ENCODE measurements at places on chromosomes 6 and 20.

DNA sequence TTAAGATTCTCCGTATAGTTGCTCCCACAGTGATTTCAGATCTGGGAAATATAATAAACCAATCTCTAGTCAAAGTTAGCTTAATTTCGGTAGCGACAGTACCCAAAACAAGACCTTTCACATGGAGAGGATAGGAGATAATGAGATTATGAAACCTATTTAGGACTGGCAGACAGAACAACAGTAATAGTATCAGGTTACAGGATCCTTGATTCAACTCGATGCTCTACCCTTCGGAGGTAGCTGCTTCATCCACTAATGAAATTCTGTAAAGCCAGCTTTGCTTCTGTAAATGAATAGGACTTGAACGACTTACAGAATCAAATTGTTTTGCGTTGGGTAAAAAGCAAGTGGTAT lies 534 bp upstream of the AKIRIN2 start:
- DNase-seq, result no peak

DNA sequence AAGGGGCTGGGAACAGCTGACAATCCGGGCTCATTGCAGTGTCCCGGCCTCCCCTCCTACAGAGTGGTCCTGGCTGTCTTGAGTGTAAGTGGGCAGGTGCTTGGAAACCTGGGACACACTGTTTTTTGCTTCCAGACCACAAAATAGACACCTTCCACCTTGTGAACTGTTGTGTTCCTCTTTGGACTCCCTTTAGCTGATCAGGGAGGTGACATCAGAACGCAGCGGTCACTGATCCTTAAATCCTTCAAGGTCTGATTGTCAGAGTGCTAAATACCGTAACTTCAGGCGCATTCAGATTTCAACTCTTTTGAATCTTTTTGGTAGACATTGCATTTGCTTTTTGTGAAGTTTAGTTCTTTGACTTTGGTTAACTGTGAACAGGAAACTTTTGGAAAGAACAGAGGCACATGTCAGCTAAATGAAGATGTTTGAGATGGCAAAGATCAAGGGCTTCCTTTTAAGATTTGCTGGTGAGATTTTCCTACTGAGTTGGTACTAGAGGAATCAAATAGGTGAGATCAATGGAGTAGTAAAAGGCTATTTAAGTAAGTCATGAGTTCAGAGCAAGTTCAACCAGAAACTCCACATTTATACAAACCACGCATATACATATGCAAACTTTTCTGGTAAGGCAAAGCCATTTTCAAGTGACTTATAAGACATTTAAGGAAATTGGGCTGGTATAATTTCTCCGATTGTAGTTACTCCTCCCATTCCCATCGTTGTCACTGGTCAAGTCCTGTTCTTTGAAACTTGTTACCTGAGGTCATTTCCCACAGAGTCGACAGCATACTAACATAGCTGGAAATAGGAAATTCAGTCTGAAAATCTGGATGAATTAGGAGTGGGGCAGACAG lies 6.3 kb downstream of the PPP1R3G start:
- DNase-seq, result no peak

DNA sequence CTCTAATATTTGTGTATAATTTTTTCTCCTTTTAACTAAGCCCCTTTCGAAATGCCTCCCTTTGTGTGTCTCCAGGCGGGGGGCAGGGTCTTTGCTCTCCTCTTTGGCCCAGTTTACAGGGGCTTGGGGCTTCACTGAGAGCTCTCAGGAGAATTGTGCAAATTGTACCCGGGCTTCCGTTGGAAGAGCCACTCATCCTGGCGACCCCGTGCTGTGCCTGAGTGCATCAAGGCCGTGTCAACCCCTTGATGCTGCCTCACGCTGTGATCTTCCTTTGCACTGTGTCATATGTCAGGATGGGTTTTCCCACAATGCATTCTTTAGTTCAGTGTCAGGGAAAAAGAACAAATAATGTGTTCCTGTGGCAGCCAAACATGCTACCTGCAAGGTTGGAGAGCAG lies 118.0 kb upstream of the POU3F2 start:
- DNase-seq, result no peak

DNA sequence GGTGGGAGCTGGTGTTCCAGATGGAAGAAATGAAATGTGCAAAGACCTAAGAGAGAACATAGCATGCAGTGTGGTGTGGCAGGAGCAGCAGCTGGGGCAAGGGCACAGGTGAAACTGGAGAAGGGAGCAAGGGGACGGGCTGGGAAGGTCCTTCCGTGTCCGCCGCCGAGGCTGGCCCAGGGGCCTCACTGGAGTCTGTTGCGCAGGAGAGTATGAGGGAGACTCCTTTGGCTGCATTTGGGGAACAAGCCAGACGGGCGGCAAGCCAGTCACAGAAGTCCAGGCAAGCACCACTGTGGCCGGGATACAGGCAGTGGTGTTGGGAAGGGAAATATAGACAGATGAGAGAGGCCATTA lies 77.7 kb downstream of the GJA10 start:
- no peak for DNase-seq

- DNase-seq, result no peak
Observed at GRCh38 chr20:57137676-57138075, 128.8 kb downstream of the BMP7 start.

DNA sequence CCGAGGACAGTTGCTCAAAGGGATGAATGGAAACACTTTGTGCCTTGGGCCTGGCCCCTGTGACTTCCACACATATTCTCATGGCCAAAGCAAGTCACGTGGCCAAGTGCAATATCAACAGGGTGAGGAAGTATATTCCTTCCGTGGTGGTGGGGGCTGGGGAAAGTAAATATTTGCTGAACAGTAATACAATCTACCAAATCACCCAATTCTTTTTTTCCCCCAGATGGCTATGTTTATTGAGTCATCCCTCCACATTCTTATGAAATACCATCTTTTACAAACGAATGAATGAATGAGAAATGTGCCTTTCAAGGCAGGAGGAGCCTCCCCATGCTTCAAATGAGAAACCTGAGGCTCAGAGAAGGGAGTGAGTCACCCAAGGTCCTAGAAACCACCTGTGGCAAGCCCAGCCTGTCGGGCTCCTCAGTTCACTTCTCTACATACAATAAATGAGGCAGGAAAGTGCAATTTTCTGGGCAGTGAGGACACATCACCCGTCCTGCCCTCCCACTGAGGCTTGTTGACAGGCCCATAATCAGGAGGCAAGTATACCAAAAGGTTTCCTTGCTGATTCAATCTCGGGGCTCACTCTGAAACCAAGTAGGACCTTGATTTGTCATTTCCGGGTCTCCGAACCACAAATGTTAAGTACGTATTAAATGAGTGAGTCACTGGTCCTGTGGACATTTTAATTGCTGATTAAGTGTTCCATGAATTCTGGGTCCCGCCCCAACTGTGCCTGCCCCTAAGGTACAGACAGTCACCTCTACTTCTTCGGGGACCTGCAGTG lies 25.3 kb upstream of the TOP1 start:
- peak; percentile 63 for DNase-seq

- DNase-seq, result peak; percentile 2
Observed at GRCh38 chr6:84763003-84763885, 1.2 kb downstream of the TBX18 start.

GRCh38 chr6:69732640-69733039 lies 64.2 kb downstream of the LMBRD1 start:
- DNase-seq, result no peak

DNA sequence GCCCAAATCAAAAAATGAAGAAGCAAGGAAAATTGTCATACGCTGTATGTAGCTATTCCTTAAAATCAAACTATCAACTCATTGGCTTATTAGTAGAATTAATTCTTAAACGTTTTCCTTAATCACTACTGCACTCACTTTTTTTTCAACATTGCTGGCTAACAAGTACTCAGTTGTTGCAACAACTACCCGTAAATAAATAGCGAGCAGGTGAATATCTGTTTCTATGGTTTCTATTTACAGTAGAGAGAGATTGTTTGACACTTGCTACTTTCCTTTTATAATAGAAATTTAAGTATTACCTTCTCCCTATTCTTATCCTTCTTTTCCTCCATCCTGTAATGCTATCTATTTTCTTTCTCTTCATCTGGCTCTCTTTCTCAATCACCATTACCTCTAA lies 25.1 kb downstream of the FRK start:
- no peak for DNase-seq

DNA sequence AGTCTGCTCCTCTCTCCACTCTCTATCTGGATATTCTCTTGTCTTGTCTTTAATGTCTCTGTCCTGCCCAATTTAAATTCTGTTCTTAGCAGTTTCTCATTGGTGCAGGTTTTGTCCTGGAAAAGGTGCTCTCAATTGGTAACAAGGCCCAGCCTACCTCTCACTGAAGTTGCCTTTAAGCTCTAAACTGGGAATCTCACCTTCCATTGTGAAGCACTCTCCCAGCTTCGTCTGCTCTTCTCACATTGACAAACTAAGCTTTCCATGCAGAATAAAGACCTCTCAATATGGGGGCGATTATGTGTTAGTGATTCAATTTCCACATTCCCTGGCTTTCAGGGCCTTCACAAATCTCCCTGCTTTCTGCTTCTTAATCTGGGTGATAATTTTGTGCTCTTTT lies 1712.2 kb downstream of the GRIK2 start:
- DNase-seq, result no peak

- peak; percentile 42 for DNase-seq
Observed at GRCh38 chr20:10553326-10553984, 118.3 kb downstream of the SLX4IP start.

GRCh38 chr6:7813704-7814103 lies 87.8 kb downstream of the BMP6 start:
- DNase-seq, result no peak

- DNase-seq, result no peak
Observed at GRCh38 chr20:39822667-39823066, 860.5 kb downstream of the DHX35 start.

- no peak for DNase-seq
Observed at GRCh38 chr20:42255821-42256220, 637.6 kb upstream of the CHD6 start.

GRCh38 chr20:22560817-22561216 lies 23.6 kb downstream of the FOXA2 start:
- no peak for DNase-seq

- peak; percentile 69 for DNase-seq
Observed at GRCh38 chr6:73521351-73521985, 636 bp upstream of the EEF1A1 start.

DNA sequence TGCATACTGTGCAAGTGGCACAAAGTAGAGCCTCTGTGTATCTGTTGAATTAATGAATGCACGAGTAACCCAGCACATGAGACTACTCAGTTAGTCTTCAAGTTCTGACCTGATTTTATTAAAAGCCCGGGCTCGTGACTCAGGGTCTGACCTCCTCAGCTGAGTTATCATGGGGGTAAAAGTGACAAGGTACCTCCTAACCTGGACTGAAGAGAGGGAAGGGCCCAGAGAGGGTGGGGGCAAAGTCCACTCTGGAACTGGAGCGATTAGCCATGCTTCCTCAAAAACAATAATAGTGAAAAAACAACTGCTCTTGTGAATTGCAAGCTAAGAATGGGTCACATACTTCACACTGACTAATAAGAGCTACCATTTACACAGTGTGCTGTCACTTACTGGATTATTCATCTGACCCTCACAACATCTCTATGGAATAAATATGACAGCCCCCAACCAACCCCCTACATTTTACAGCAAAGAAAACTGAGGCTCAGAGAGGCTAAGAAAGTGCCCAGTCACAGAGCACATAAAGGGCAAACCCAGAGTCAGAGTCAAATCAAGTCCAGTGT lies 26.7 kb downstream of the TRERF1 start:
- no peak for DNase-seq

GRCh38 chr20:22475662-22476061 lies 108.7 kb downstream of the FOXA2 start:
- no peak for DNase-seq

- DNase-seq, result no peak
Observed at GRCh38 chr6:37980222-37980595, 160.7 kb downstream of the ZFAND3 start.

- DNase-seq, result no peak
Observed at GRCh38 chr20:59583428-59584277, 20.7 kb upstream of the PHACTR3 start.

GRCh38 chr6:162887981-162888689 lies 160.4 kb downstream of the PACRG start:
- DNase-seq, result no peak

GRCh38 chr20:62819494-62820174 lies 2.8 kb downstream of the COL9A3 start:
- DNase-seq, result no peak
